ENCODE measurements at places on chromosomes 4 and X.

DNA sequence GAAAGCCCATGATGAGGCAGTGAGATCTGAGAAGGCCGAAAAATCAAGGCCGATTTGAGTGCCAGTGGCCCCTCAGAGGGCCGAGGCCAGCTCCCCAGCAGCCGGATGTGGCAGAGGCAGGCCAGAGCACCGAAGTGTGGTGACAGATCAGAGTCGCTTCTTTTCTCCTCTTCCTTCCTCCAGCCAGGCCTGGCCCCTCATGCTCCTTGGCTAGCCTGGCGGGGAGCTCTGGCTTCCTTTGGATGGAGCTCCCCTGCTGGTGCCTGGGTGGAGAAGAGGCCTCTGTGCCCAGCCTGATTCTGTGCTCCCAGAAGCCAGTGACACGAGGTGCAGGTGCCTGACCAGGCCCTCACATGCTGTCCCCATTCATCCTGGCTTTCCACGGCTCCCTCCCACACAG, 127.2 kb upstream of the PABPC4L start:
- no peak for DNase-seq

- DNase-seq, result no peak
Observed at GRCh38 chrX:121635141-121635540, 587.7 kb downstream of the GLUD2 start.

DNA sequence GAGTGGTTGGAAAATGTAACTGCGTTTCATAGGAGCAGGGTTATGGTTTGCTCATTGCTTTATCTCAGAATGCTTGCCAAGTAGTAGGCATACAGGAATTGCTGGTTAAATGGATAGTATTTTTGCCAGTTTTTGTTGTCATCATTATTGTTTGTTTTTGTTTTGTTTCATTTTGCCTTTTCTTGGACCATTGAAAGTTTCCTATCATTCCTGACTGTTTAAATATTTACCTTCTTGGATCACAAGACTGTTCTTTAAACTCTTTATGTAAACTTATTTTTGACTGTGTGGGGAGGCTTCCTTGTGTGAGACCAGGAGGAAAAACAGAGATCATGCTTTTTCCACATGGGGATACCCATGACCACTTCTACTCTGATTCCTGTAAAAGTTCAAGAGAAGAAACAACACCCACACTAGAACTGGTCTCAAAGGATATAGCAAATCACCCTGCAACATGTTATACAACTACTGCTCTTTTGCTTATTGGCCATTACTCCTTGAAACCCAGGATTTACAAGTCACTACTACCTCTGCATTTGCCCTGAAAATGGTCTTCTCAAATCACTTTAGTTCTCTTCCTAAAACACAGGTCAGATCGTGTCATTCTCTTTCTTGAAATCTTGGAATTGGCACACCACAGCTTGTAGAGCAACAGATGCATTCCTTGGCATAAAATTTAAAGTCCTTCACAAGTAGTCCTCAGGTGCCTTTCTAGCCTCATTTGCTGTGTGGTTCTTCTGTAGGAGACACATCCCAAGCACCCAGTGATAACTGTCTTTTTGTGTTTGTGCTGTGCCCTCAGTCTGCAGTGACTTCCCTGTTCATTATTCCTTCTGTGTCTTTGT, 51.3 kb downstream of the FNIP2 start:
- no peak for DNase-seq

DNA sequence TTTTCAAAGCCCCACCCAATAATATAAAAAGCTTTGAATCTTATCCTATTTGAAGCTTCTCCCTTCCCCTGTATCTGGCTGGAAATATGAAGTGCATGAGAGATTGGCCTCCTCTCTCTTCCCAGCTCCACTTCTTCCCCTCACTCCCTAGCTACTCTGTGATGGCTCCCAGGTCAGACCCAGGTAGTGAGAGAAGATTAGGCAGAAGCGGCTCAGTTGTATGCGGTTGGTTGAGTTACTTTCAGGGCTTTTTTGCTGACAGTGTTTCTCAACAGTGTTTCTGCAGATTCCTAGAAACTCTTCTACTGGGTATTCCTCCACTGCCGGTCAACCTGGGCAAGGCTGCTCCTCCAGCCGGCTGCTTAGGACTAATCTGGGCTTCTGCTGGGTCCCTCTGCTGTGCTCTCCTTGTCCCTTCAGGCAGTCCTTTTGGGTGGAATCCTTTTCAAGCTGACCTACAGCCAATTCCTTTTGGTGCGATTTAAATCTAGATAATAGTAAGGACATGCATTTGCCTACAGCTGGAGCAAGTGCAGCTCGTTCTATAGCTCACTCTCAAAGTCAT, 87.4 kb upstream of the SLC7A11 start:
- no peak for DNase-seq

Data from activated naive CD8-positive, alpha-beta T cell treated with anti-CD3 and anti-CD28 coated beads, Interleukin-2, amount 50 U/mL, for 16 hours (primary cell).